ENCODE measurements at places on chromosomes 5 and 9. TPM values are rescaled to one million over a fixed set of nuclear protein-coding genes. Genes with fewer than 3 reads are reported as not detected.

TOMM5 gene
- total RNA-seq, result 156 TPM

TDRD7 gene
- total RNA-seq, result 3.7 TPM

PCDHGA3 gene
- total RNA-seq, result not detected

FIBCD1 gene
- total RNA-seq, result not detected

Measured in activated CD8-positive, alpha-beta T cell treated with anti-CD3 and anti-CD28 coated beads for 36 hours (primary cell).